ENCODE measurements at places on chromosomes 2 and 18.

DNA sequence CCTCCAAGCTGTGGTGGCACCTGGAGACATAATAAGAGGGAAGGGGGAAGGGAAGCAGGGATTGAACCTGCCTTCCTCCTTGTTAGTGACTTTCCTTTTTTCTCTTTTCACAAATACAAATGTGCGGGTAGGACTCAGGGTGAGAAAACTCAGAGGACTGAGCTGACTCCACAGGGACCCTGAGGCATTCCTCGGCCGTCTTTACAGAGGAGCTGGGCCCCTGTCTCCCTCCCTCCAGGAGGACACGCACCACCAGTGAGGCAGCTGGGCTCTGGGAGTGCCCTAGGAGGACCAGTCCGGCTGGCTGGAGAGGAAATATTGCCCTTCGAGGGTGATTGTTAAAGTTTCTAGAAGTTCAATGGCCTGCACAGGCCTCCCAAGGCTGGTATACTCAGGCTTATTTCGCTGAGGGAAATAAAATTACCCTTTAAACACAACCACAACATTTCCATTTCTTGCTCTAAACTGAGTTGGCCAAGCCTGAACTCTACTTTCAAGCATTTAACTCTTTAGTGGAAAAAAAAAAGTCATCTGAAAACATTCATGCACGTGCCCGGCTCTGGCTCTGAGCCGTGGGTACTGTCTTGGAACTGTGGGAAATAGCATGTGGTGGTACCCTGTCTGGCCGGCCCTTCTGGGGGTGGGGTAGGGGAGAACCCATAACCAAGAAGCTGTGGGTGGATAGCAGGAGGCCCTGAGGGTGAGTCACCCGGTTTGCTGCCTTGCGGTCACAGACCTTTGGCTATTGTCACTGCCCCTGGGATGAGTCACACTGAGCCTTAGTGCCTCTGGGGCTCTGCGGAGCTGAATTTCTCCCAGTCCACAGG is 116.0 kb downstream of the COPS8 start:
- no peak for DNase-seq

DNA sequence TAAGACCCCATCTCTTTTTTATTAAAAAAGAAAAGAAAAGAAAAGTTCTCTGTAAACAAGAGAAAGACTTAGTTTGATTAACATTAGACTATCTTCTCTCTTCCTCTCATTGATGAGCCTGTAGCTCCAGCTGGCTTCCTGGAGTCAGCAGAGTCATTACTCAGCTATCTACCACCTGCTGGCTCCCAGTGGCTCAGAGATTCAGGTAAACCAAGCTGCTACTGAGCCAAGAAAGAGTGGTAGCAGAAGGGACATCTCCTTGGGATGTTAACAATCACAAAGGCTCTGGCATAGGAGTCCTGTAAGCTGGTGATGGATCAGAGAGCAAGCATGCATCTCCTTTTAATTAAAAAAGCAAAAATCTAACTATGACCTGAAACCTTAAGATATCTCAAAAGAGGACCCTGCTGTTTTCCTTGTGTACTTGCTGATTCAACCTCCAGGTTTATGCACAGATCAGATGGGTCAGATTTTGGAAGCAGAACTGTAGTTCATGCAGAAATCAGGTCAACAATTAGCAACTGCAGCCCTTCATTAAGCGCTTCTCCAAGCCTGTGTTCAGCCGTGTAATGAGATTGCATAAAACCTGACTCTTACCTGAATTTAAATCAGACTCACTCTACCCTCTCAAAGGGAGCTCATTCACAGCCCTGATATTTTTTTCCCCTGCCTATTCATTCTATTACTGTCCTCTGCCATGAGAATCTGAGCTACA is 225.8 kb downstream of the RNF152 start:
- DNase-seq = no peak

GRCh38 chr2:173247156-173247555 is 107.5 kb upstream of the CDCA7 start:
- no peak for DNase-seq

DNA sequence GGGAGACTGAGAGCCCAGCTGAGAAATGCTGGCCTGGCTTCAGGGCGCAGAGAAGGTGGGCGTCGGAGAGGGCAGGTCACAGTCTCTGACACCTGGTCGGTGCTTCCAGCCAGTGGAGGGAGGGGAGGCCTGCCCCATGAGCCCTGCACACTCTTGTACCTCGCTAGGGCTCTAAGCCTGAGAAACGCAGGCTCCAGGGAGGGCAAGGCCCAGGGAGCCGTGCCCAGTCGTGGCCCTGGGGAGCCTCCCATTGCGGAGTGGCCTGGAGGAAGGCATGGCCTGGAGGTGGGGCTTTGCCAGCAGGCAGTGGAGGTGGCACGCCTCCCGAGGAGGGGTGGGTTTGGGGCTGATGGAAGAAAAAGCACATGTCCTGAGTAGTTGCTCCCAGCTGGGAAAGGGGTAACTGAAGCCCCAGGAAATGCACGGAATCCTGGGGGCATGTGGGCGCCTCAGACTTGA is 39.0 kb downstream of the MTERF4 start:
- no peak for DNase-seq

Data from prostate gland (tissue), 2 donors.